ENCODE measurements at places on chromosomes 13 and 19.

DNA sequence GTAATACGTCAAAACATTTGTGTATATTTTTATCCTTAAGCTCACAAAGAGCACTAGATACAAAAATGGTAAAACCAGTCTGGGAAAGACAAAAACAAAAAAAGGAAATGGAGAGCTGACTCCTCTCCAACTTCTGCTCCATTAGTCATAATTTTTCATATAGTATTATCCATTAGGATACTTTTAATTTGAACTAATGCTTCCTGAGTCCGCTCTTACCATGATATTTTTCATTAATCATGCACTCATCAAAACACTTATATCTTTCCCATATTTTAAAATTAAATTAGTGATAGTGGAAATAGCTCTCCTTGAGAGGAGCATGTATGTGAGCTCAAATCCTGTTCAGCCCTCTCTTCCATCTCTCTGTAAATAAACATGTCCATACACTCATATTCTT lies 1093.0 kb upstream of the MIR17HG start:
- DNase-seq: no peak

DNA sequence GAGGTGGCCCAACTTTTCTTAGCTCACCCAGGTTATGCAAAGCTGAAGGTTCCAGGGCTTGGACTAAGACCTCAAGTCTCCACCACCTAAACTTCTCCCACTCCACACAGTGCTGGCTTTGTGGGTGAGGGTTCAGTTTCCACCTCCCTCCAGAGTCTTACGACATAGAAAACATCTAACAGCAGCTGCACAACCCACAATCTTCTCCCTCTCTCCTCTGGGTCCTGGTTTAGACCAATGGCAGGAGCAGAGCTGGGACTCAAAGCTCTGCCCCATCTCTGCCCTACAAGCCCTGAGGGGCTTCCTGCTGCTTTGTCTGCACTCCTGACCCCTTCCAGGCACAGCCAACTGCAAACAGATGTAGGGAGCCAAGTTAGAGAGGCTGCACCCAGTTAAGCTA lies 16.0 kb downstream of the IRGC start:
- DNase-seq: no peak

- DNase-seq: no peak
These were observed 14.7 kb downstream of the FBXO27 start for GRCh38 chr19:39017646-39018045.

GRCh38 chr19:23415034-23415433 lies 19.8 kb upstream of the ZNF91 start:
- DNase-seq: no peak

- DNase-seq: no peak
These were observed 111.4 kb downstream of the FRY start for GRCh38 chr13:32142956-32143375.

GRCh38 chr13:110440946-110441731 lies 120.4 kb downstream of the RAB20 start:
- no peak for DNase-seq

DNA sequence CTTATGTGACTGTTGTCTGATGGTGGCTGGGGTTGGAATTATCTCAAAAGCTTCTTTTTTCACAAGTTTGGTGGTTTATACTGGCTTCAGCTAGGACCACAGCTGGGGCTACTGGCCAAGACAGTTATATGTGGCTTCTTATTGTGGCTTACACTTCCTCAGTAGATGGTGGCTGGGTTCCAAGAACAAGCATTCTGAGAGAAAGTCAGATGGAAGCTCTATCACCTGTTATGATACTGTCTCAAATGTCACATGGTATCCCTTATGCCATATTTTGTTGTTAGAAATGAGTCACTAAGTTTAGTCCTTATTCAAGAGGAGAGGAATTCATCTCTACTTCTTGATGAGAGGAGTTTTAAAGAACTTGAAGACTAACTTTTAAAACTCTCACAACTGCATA lies 41.6 kb downstream of the NDFIP2 start:
- no peak for DNase-seq

DNA sequence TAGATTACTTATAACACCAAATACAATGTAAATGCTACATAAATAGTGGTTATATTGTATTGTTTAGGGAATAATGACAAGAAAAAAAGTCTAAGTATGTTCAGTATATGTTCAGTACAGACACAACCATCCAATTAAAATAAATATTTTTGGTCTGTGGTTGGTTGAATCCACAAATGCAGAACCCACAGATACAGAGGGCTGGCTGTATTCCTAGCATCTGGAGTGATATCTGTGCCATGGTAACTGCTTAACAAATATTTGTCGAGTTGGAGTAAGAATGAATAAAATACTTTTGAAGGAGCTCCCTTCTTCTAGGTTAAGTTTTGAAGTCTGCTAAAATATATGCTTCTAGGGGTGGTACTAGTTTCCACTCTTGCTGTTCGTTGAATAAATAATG lies 241.0 kb downstream of the KLF5 start:
- DNase-seq: no peak

DNA sequence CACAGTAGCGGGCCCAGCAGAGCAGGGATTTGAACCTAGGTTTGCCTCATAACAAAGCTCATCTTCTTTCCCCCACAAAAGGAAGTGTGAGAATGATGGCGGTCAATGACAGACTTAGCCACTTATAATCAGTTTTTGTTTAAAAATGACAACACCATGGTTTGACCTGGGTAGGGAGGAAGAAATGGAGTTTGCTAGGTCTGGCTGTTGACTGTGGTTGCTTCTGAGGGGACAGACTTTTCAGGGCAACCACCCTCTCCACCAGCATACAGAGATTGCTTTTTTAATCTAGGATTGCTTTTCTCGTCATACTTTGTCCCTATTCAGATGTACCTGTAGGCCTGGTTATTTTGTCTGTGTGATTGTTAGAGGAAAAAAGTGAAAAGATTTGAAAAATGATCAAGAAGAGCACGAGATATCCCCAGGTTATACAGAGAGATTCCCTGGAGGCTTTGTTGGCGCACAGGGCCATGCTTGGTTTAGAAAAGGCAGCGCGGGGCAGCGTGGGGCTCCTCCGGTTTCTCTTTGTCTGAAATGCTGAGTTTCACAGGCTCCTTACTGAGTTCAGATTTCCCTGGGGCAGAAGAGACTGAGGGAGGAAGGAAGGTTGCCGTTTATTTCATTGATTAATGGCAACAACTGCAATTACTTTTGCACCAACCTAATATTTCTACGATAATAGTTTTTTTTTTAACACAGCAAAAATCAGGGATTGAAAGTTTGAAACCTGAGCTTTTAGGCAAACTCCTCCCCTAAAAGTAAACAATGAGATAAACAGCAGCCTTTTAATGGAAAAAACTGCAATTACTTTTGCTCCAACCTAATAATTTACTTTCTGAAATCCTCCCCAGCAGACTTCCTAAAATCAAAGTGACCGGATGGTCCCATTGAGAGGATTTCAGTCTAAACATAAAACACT lies 97.0 kb upstream of the RNF113B start:
- DNase-seq: peak; percentile 53

DNA sequence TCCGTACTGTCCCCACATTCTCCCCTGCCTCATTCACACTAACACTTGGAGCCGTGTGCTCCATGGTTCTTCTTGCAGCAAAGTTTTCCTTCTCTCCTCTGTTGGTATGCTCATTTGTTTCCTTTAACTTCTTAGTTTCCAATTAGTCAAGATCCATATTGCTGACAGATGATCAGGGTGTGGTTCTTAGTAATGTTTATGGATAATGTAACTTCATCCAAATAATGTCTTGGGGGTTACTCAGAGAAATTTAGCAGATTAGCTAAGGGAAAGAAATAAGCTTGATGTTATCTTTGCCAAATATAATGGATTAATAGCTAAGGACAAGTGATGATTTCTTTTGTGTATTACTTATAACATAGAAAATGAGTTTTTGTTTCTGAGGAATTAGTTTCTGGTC lies 174.4 kb downstream of the NUFIP1 start:
- DNase-seq: no peak

- DNase-seq: no peak
These were observed 129.8 kb downstream of the DLEU7 start for GRCh38 chr13:50713523-50714248.

DNA sequence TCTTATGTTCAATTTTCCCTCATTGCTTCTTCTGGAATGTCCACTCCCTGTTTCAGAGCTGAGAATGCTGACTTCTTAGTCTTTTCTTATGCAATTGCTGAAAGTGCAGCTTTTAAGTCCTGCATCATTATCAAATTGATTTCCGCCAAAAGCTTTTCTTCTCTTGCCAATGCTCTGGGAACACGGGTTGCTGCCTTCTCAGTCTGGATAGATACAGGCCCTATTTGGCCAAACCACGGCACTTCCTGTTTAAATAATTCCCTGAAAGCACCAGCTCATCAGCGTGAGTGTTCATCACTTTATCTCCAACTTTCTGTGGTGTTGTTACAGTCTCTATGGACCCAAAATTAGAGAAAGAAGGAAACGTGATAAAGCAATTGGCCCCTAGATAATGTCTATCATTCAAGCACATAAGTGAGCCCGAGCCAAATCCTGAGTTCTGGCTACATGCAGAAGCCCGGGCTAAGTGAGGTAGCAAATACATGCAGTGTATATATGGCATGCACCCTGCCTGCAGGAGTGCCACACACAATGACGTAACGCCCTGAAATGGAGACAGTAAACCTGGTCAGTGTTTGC lies 85.7 kb downstream of the CYSLTR2 start:
- DNase-seq: no peak

GRCh38 chr19:38658462-38659306 lies 11.2 kb downstream of the ACTN4 start:
- no peak for DNase-seq

- DNase-seq: no peak
These were observed 179.2 kb upstream of the ZNF507 start for GRCh38 chr19:32166238-32166637.

DNA sequence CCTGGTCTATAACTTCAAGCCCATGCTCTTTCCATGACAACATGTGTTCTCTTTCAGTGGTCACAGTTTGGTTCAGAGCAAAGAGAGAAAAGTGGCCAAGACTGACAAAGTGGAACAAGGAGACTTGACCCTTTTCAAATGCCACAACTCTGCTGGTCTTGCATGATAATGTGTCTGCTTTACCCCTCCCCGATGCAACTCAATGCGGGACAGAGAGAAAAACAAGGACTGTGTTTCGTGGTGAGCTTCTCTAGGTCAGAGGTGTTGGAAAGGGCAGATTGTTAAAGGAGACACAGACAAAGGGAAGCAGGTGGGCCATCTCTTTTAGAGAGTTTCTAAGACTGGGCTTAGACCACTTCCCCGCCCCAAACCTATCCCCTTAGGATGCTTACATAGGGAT lies 61.6 kb upstream of the SERTM1 start:
- no peak for DNase-seq

DNA sequence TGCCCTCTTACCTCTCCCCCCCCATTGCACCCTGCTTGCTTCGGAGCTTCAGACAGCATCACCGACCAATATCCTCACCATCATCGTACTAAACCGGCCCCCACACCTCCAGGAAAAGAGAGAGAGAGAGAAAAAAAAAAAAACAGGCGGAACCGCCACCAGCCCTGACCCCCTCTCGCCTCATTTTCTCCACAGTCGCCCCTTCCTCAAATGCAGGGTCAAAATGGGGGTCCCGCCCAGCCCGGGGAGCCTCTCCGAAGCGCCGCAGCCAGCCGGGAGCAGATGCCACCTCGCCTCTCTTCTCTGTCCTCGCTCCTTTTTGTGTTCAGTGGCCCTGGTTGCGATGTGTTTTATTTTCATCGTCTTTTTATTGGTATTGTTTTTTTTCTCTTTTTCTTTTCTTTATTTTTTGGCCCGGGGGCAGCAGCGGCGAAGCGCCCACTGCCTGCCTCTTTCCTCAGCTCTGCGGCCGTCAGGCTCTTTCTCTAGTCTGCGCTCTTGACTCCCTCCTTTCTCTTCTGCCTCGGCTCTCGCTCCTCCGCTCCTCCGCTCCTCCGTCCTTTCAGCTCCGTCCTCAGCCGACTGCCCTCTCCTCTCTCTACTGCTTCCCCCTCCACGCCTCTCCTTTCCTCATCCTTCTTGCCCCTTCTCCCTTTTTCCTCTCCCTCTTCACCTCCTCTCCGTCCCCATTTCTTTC lies 41.4 kb downstream of the DEDD2 start:
- peak; percentile 75 for DNase-seq

- DNase-seq: no peak
These were observed 143.3 kb upstream of the IPO5 start for GRCh38 chr13:97810152-97810551.

DNA sequence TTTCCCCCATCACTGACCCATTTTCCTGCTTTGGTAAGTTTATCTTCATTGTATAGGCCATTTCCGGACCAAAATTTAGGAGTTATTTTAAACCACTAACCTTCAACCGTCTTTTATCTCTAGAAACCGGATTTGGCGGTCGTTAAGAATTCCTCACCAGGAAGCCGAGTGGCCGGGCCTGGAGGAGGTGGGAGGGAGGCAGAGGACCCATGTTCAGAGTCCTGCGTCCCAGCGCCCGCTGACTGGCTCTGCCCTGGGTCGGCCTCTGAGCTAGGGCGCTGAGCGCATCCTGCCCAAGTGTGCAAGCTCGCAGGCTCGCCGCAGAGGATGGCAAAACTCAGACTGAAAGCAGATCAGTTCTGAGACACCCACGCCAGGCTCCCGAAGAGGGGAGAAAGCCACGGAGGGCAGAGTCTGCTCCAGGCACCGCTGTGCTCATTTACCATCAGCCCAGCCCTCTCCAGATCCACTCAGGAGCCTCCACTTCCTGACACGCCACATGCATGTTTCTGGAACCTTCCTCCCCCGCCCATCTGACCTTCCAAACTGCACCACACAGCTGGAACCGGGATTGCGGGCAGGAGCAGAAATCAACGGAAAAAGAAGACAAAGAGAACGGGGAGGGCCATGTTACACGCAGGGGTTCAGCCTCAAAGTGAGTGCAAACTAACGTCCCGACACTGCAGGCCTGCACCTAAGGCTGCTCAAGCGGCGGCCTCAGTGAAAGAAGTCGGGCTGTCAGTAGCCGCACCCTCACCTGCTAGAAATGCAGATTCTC lies 8.3 kb downstream of the COL4A1 start:
- no peak for DNase-seq

DNA sequence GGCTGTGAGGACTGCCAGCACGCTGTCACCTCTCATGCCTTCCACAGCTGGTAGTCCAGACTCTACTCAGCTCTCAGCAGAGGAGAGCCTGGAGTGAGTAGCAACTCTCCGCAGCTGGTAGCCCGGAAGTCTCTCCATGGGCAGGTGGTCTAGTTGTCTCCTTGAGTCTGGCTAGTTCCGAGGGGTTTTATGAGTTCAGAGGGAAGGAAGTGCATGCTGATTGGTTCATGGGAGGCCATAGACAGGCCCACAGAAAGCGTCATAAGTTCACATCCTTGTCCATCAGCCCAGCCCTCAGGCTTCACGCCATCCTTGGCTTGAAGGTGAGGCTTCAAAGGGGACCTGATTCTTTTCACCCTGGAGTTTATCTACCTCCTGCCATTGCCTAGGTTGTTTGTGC lies 2662.4 kb upstream of the PCDH20 start:
- DNase-seq: no peak
